ENCODE measurements at places on chromosomes 3 and 15.

DNA sequence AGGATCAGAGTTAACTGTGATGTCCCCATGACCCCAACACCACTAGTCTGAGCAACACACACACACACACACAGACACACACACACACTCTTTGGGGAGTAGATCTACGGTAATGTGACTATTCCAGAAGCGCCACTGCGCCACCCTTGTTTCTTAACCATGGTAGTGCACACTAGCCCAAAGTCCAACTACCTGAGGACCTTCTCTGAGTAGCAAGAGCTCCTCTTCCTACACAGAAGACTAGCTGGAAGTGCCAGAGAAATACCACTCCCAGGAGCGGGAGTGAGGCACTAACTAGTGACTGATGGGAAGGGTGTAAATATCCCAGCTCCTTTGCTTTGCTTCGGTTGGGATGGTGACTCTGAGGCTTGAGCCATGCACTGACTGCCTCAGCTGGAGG lies 96.0 kb upstream of the EIF1B start:
- DNase-seq, result no peak

GRCh38 chr15:23038726-23039142 lies 635 bp downstream of the TUBGCP5 start:
- no peak for DNase-seq

GRCh38 chr15:64844576-64845145 lies 2.9 kb downstream of the PLEKHO2 start:
- no peak for DNase-seq

DNA sequence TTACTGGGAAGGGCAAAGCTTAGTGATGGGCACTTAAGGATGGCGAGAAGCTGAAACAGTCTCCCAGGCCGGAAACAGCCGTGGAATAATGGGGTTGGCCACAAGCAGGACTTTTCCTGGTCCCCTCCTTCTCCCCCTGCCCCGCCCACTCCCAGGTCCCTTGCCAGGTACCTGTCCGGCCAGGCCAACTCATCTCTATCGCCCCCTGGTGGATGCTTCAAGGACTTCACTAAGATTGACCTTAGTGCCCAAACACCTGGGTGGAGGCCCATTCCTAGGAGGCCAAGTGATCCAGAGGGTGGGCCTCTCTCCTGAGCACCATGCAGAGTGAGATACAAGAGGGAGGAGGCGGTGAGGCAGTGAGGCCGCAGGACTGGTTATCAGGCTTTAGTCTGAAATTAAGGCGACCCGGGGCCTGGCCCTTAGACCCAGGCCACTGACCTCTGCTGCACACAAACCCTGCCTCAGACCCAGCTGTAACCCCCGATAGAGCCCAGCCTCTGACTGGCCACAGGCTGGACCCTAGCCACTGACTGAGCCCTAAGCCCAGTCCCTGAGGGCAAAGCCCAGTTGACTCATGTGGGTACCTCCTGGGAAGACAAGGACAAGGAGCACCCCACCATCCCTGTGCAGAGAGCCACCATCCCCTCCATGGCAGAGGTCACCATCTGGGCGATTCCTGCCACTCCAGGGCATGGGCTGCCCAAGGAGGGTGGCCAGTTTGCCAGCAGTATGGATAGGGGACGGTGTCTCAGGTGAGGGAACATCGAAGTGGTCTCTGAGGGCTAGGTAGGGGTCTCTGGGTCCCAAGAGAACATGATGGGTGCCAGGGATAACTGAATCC lies 37.6 kb downstream of the VIPR1 start:
- DNase-seq, result peak; percentile 55

DNA sequence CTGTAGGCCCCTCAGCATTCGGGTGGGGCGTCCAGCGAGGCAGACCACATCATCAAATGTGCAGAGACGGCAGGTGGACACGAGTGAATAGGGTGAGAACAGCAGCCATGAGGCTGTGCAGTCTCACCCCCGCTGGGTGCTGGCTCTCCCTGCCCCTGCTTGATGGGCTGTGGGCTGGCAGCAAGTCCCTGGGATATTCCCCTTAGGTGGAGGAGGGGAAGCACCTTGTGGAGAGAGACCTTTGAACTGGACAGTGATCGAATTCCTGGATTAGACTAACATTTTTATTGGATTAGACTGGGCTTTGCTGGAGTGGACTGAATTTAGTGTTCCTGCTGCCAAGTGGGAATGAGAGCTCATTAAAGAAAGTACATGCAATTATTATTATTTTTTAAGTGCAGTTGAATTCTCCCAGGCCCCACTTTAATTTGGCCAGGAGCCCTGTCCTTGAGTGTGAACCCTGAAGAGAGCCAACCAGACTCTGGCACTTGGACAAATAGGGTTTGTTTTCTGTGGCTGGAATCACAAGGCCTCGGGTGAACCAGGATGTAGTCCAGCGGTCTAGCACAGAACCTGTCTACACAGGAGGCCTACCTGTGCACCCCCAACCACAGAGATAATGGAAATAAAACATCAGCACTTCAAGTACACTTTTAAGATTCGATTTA lies 193.1 kb downstream of the ABHD5 start:
- no peak for DNase-seq

DNA sequence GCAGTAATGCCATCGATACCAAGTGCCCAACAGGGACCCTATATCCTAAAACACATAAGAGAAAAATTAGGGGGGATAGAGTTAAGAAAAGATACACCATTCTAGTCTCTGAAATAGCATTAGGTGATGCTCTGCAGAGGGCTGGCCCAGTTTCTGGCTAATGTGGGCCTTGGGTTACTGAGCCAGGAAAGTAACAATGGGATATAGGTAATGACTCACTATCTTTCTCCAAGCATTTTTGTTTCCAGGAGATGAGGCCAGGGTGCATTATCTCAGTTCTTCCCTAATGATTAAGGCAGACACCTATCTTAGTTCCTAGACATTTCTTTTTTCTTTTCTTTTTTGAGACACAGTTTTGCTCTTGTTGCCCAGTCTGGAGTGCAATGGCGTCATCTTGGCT lies 50.0 kb downstream of the PRKAR2A start:
- no peak for DNase-seq

GRCh38 chr3:194756791-194757325 lies 71.2 kb downstream of the FAM43A start:
- DNase-seq, result no peak
